ENCODE measurements at places on chromosomes 1 and 21.
A peak's percentile ranks its signal among the peaks of the same experiment; 100 is the strongest.

GRCh38 chr1:170010443-170010842, 64.1 kb downstream of the KIFAP3 start:
- no peak for DNase-seq

DNA sequence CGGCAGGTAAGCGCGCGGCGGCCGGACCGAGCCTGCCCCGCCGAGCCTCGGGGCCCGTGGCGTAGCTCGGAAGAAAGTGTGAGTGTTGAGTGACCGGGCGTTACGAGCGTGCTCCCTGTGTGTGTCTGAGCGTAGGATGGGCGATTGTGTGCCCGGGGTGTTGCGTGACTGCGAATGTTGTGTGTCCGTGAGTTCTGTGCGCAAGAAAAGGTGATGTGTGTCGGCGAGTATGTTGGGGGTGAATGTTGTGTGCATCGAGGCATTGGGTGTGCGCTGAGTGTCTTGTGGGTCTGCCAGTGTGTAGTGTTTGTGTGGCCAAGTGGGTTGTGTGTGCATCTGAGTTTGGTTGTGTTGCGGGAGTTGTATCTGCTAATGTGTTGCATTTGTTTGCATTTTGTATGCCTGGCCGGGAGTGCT, 398 bp downstream of the PTPRU start:
- no peak for DNase-seq

DNA sequence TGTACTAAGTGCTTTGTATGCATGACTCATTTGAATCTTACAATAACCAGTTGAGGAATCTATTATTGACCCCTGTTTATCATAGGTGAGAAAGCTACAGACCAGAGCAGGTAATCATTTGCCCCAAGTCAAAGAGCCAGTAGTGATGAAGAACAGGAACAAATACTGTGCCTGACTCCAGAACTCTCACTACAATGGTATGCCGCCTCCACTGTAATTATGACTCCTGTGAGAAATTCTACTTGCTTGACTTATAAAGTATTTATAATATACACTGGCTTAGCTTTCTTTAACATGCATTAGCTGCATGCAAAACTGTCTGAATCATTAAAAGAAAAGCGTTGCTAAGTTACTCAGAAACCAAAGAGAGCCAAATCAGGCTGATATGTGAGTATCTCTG, 92.6 kb downstream of the ZNF281 start:
- no peak for DNase-seq

DNA sequence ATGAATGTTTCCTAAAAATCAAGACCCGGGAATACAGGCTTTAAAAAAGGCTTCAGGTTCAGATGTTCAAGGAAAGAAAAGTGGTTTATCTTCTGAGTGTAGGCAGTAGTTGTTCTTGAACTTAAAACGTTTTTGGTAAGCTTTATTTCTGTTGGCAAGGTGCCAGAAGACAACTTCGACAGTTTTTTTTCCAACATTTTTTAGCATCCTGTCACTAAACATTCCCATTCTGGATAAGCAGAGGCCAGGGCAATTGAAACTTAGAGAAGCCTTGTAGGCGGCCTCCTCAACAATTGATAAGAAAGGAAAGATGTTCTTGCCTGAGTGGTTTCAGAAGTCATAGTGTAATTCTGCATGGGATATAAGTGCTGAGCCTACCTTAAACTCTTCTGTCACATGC, 66.7 kb downstream of the PATJ start:
- no peak for DNase-seq

GRCh38 chr1:115545791-115546733, 95.7 kb upstream of the VANGL1 start:
- DNase-seq = no peak

- no peak for DNase-seq
These were observed 15.3 kb downstream of the AK4 start for GRCh38 chr1:65163201-65163805.

- DNase-seq = no peak
These were observed 215.9 kb downstream of the DISC1 start for GRCh38 chr1:231842441-231842840.

- DNase-seq = no peak
These were observed 106.9 kb downstream of the LTN1 start for GRCh38 chr21:28885853-28886177.

- DNase-seq = no peak
These were observed 3.6 kb downstream of the ARMH1 start for GRCh38 chr1:44678120-44678519.

DNA sequence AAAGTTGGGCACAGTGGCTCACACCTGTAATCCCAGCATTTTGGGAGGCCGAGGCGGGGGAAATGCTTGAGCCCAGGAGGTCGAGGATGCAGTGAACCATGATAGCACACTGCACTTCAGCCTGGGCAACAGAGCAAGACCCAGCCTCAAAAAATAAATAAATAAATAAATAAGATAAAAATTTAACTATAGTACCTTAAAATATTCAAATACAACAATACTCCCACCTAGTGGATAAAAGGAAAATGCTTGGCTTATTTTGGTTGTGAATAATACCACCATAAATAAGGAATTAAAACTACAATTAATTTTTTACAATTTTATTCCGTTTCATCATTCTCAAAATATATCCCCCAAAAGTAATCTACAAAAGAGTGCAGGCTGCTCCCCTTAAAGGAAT, 8.1 kb downstream of the PSMG1 start:
- DNase-seq = no peak

GRCh38 chr21:41396558-41397075, 29.4 kb upstream of the MX1 start:
- no peak for DNase-seq

- no peak for DNase-seq
These were observed 4.9 kb downstream of the PTPN7 start for GRCh38 chr1:202155478-202156021.

GRCh38 chr1:164754088-164754600, 195.2 kb downstream of the PBX1 start:
- no peak for DNase-seq

DNA sequence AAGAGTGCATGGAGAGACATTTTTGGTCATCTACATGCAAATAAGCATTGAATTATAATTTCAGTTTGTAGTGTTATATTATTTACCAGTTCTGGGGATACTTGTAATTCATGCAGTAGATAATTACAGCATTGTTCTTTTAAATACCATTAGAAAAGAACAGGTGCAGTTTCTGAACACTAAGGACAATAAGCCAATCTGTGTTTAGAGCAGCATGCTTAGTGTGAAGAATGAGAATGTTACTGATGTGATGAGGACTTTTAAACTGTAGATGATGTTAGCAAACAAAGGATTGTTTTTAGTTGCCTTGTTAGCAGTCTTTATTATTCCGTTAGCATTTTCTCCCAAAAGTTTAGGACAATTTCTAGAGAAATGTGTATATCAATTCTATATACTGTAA, 348.3 kb downstream of the BRINP3 start:
- DNase-seq = no peak

GRCh38 chr1:81550753-81551152, 250.0 kb upstream of the ADGRL2 start:
- DNase-seq = no peak

DNA sequence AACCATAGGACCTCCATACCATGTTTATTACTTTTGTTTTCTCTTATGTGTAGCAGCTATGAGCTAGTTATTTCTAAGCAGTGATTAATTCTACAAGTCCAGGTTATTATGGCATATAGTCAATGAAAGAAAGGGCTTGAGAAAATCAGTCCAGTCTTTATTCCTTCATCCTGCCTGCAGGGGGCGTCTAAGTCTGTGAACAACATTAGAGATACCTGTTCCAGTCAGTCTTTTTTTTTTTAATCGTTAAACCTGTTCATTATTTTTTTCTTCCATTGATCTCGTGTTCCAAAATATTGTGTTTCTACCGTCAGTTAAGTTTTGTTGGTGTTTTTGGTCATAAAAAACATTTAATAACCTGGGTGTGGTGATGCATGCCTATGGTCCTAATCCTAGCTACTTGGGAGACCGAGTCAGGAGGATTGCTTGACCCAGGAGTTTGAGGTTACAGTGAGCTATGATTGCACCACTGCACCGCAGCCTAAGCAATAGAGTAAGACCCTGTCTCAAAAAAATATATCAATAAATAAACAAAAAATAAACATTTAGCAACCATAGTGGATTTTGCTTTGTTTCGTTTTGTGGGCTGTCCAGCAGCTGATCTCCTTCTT, 29.4 kb upstream of the CD2 start:
- peak; percentile 79 for DNase-seq

DNA sequence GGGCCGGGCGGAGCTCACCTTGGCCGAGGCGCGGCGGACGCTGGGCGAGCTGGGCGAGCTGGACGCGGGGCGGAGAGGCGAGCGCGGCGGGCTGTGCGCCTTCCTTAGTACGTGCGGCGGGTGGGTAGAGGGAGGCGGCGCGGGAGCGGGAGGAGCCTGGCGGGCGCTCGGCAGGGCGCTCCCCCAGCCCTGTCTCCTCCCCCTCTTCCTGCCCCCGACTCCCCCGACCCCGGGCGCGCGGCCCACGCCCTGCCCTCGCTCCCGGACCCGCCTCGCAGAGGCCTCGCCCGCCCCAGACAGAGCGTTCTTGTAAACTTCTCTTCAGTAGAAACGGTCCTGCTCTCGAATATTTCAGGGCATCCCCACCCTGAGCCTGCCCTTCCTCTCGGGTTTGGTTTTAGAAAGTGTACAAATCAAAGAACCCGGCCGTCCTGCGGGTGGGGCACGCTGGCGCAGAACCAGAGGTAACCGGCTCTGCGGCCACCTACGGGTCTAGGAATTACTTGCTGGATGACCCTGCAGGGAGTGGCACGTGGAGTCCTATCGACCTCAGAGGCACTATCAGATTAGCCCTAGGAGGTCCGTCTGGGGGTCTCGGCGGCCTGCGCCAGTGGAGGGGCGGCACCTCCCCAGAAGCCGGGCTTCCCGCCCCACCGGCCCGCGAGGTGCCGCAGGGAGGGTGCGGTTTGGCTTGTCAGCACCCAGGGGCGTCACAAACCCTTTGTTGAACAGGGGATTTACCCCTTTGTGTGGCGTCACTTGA, at the start of gene S100A10:
S100A10 (minus strand) TSS at position 126 of the 763 bp plus-strand sequence. CDS start 7,629 bp downstream, outside the sequence.
- peak; percentile 72 for DNase-seq

- DNase-seq = no peak
These were observed 459.3 kb downstream of the MATN1 start for GRCh38 chr1:30263888-30264671.

GRCh38 chr1:157691285-157691920, 9.2 kb downstream of the FCRL3 start:
- no peak for DNase-seq

- DNase-seq = no peak
These were observed 36.3 kb upstream of the RAP1GAP start for GRCh38 chr1:21705303-21705980.

- DNase-seq = no peak
These were observed 70.2 kb downstream of the SH3GLB1 start for GRCh38 chr1:86774305-86775295.

DNA sequence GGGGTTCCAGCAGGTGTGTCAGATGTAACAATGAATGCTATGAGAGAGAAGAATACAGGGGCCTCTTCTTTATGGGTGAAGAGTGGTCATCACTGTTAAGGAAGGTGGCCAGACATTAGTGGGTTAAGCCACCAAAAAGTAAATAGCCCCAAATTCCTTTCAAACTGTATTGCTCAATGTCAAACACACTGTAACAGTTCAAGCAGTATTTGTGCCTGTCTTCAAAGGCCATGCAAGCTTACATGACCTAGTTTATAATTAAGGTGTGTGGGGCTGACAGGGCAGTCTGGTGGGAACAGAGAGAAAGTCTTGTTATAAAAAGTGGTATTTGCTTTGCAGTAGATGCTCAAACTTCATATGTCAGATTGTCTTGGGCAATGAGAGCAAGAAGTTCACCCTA, 18.5 kb downstream of the CHIT1 start:
- DNase-seq = no peak

- DNase-seq = no peak
These were observed 30.5 kb downstream of the SLC30A1 start for GRCh38 chr1:211548321-211549091.

- peak; percentile 38 for DNase-seq
These were observed 89.4 kb upstream of the IPO9 start for GRCh38 chr1:201739492-201740085.

DNA sequence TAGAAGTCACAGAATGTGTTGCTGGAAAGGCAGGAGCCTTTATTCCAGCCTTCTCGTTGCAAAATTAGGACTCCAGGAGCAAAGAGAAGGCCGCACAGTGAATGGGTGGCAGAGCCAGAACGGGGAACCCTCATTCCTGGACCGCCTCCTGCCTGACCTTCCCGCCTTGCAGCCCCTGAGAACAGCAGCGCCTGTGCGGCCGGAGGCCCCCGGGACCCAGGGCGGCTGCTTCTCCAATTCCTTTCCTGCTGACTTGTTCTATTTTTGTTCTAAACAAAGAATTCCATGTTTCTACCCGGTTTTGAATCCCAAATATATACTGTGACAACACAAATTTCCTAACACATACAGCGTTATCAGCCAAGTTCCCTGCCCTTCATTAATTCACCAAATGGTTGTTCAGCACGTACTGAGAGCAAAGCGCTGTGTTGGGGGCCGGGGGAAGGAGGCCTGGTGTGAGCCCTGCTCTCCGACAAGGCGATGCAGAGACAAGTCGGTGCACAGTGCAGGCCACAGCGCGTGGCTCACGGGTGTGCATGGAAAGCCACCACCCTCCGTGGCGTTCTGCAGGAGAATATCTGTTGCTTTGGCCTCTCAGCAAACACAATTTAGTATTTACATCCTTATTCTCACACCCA, 31.9 kb upstream of the COL6A2 start:
- no peak for DNase-seq

DNA sequence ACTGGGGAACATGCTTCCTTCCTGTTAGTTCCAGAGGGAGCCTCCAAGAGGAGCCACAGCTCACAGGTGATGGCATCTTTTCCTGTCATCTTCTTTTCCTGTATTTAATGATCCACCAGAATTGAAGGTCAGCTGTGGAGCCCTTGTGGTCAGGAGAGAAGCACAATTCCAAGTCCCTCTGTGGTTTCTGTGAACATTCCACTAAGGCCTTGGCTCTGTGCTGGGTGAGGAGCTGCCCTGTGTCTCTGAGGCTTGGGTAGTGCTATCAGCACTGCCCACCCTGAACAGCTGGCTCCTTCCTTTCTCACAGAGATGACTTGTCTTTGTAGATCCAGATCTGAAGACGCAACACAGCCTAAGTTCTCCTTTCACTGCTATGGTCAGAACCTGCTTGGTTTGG, 141.9 kb upstream of the MAP1LC3C start:
- no peak for DNase-seq

GRCh38 chr21:45894450-45894825, 87.1 kb upstream of the COL6A1 start:
- no peak for DNase-seq

Data from effector CD4-positive, alpha-beta T cell (primary cell).